ENCODE measurements at places on chromosomes 5 and 9.
A peak's percentile ranks its signal among the peaks of the same experiment; 100 is the strongest.

DNA sequence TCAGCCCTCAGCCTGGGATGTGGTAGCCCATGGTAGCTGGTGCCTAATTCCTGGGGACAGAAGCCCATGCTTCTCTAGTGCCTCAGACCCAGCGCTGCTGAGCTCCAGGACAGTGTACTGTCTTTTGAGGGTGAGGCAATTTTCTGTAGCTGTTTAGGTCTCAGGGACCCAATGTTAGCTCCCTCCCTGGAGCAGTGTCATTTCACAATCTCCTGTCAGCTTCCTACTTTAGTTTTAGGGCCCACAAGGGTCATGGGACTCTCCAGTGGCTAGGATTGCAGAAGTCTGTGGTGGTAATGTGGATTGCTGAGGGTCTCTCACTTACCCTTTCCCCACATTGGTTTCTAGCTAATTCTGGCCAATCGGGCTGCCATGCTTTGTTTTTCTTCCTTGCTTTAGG, 67.7 kb upstream of the CCL21 start:
- no peak for DNase-seq

DNA sequence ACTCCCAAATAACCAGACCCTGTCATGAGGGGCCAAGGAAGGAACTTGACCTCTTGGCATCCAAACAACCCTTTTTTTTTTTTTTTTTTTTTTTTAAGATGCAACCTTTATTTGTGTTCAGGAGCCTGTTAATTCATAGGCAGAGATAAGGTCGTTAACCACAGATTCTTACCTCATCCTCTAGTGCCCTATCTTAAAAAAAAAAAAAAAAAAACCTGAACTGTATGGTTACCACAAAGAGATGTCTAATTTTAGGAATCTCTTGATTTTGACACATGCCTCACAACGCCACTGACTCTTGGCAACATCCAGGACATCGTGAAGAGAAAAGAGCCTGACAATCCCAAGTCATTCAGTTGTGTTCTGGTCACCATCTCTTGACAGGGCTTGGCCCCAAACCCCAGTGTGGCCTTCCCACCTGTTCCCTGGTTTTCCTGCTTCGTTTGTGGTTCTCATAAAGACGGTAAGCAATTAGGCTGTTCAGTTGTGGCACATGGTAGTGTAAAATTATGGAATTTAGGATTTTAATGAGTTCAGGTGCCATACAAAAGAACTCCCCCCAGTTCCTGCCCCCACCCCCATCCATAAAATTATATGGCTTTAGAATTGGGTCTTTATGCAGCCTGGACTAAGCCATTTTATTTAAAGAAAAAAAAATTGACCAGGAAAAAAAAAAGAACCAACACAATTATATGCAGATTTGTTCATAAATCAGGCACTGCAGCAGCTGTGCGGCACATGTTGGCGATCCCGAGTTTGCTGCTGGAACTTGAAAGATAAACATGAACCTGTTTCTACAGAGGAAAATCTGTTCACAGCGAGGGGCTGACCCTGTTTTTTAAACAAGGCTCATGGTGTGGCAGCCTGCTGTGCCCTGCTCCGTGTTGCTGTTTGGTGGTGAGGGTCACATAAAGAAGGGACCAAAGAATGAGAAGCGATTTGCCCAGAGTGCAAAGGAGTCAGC, 267.8 kb upstream of the CLINT1 start:
- DNase-seq, result no peak

- no peak for DNase-seq
Measured at GRCh38 chr9:76478226-76478625, 19.2 kb downstream of the GCNT1 start.

GRCh38 chr5:73948720-73949119, 322.7 kb downstream of the ARHGEF28 start:
- peak; percentile 64 for DNase-seq

GRCh38 chr5:18216016-18216415, 581.8 kb downstream of the TAF11L14 start:
- peak; percentile 17 for DNase-seq
